NCI-H2029 treated with DMSO at 0.1 percent for 48 hours (cell line): ENCODE measurements at places on chromosomes 16 and 17.

DNA sequence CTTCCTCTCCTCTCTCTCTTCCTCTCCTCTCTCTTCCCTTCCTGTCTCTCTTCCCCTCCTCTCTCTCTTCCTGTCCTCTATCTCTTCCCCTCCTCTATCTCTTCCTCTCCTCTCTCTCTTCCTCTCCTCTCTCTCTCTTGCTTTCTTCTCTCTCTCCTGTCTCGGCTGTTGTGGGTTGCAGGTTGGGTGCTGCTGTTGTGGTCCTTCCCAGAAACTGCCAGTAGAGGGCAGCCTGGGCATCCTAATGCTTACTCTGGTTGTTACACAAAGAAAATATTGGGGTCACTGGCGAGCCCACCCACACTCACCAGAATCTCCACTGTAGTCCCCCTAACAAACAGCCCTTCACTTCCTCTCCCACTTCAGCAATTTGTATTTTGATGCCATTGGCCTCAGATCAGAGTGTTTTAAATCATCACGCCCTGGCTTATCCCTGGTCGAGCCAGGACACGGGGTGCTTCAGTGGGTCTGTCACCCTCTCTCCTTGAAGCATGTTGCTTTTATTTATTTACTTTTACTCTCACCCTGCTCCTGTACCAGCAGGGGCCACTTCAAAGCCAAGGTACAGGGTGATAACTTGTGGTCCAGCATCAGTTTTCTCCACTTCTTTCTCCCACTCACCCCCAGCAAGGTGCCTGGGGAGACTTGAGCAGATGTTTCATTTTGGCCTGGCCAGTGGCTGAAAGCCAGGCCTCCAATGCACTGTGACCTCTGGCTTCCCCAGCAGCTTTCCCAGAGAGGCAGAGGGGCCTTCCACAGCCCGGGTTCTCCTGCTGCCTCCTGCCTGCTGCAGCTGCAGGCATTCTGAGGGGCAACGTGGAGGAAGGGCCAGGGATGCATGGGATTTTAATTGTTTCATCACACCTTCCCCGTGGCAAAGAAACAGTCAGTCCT lies 4.7 kb upstream of the MMP15 start:
- no peak for DNase-seq

DNA sequence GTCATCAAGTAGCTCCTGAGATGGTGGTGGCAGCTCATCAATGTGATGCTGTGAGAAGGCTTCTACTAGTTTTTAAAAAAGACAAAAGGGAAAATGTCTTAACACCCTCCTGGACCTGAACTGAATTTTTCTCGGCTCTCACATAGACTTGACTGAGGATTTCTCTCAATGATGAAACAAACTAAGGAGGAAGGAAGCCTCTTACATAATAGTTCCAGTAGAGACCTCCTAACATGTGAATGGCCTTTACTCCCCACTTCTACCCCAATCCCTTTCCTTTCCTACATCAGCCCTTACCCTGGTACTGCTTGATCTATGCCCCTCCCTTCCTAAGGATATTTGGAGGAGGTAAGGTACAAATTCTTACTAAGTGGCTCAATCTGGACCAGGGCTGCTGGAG lies 54.8 kb upstream of the MTMR4 start:
- no peak for DNase-seq

- DNase-seq, result no peak
Measured at GRCh38 chr17:81831957-81832607, 1.0 kb downstream of the MCRIP1 start.

- DNase-seq, result no peak
Measured at GRCh38 chr17:49691677-49692191, 13.8 kb upstream of the SPOP start.

- DNase-seq, result peak; percentile 59
Measured at GRCh38 chr17:82457929-82458178, 687 bp upstream of the NARF start.

DNA sequence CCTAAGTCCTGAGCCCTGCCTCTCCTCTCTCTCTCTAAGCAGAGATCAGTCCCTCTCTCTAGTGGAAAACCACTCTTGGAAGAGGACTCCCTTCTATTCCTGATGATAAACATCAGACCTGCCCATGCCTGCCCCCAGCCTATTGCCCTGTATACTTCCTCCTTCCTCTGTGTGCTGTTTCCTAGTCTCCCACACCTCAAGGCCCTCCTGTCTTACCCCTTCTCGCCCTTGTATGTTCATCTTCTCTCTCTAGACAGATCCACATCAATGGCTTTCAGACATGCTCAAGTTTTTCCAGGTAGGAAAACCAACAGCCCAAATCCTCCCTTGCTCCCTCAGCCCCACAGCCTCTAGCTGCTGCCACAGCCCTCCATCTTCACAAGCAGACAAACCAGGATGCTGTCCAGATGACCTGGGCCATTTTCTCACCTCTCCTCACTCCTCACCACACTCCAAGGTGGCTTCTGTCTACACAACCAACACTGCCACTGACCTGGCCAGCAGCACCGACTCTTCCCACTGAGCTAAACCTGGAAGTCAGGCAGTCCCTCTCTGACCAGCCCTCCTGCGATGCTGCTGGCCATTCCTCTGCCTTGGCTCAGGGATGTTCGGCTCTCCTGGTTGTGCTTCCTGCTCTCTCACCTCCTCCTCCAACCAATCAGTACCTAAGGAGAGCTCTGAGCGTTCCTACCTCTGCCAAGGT lies 36.3 kb downstream of the MARF1 start:
- DNase-seq, result no peak

- no peak for DNase-seq
Measured at GRCh38 chr17:31654936-31655335, 204.1 kb downstream of the COPRS start.

GRCh38 chr16:1493746-1494094 lies 560 bp downstream of the TELO2 start:
- DNase-seq, result no peak

DNA sequence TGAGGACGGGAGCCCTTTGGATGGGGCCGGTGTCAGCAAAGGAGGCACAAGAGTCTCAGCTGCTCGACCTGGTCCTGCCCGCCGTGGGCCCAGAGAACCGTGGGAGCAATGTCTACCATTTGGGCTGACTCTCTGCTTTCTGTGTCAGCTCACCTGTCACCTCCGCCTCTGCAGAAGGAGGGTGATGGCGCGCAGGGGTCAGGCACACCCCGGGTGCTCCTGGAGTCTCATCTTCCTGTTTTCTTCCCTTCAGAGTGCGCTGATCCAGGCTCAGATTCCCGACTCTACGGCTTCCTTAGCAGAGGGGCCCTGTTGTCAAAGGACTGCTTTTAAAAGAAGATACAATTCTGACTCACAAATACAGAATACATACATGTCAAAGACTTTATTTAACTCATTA lies 167.1 kb downstream of the BANP start:
- no peak for DNase-seq

GRCh38 chr17:27353033-27353460 lies 59.1 kb downstream of the WSB1 start:
- no peak for DNase-seq

DNA sequence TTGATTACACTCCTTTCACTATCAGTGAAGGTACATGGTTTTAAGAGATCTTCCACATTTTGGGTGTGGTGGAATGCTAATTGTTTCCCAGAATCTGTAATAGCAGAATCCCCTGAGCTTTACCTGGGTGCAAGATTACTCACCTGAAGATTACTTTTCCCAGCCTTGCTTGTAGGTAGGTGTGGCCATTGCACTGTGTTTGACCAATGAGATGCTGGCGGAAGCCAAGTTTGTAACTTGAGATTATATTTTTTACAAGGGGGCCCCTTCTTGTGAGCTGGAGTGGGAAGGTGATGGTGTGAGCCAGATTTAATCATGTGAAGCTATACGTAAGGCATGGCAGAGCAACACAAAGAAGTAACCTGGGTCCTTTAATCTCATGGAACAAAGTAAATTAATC lies 294.3 kb downstream of the TOX3 start:
- DNase-seq, result no peak

- DNase-seq, result no peak
Measured at GRCh38 chr17:57096472-57097202, 11.6 kb downstream of the AKAP1 start.

- DNase-seq, result no peak
Measured at GRCh38 chr16:2473999-2474876, 689 bp upstream of the TBC1D24 start.

GRCh38 chr16:86458149-86458777 lies 52.1 kb upstream of the FOXF1 start:
- no peak for DNase-seq

GRCh38 chr17:1779571-1780131 lies 17.8 kb downstream of the SERPINF1 start:
- DNase-seq, result no peak

GRCh38 chr16:23206986-23207385 lies 24.4 kb downstream of the SCNN1G start:
- peak; percentile 83 for DNase-seq

DNA sequence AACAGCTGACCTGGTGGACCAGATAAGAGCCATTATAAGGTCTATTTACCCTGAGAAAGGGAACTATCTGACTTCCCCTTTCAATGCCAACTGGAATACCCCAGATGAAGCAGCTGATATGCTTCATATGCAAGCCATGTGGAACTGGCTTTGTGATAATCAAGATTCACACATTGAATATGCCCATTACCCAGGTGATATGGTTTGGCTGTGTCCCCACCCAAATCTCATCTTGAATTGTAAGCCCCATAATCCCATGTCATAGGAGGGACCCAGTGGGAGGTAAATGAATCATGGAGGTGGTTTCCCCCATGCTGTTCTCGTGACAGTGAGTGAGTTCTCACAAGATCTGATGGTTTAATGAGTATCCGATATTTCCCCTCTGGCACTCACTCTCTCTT lies 42.1 kb downstream of the IKZF3 start:
- no peak for DNase-seq

- no peak for DNase-seq
Measured at GRCh38 chr17:34081269-34081668, 173.8 kb upstream of the CCL2 start.

DNA sequence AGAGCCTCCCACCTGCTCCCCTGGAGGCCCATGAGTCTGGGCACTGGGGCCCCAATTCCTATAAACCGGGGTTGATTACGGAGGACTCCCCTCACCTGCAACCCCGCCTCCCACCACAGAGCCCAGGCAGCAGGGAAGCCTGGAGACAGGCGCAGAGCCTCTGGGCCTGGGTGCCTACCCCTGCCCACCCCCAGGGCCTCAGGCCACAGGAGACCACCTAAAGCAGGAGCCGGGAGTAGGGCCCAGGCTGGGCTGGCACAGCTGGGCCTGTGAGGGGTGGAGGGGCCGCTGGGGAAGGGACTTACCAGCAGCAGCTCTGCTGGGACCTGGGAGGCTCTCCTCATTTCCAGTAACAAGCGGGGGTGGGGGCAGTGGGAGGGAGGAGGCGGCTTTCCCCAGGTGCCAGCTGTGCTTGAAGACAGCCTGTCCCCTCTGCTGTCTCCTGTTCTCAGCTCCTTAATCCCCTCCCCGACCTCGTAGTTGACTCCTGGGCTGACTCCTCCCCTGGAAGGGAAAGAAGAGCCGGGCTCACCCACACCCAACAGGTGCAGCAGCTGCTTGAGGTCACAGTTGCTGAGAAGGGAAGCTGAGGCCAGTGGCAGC lies 46.8 kb downstream of the TMEM235 start:
- DNase-seq, result peak; percentile 10

GRCh38 chr16:15608398-15609285 lies 34.3 kb downstream of the MARF1 start:
- no peak for DNase-seq

DNA sequence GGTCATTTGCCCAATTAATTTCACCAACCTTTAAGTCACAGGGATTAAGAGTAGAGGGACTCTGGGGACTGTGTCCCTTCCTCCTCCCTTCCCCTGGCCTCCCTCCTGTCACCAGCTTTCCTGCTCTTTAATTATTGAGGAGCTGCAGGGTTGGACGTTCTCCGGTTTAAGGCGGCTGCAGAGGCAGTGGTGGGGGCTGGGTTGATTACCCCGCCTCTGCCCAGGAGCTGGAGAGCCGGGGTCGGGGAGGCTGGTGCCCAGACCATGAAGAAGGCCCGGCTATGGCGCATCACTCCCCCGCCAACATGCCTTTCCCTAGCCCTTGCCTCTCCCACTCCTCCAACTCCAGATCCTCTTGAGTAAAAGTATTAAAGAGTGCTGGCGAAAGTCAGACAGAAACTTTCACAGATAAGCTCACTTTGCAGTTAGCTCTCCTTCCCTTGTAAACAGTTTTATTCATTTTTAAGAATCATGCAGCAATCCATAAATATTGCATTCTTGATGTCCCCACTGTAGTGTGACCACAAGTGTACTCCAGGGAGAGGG lies 1.1 kb upstream of the FOXJ1 start:
- DNase-seq, result no peak

GRCh38 chr16:65959983-65960382 lies 406.5 kb upstream of the CDH5 start:
- no peak for DNase-seq

GRCh38 chr16:60788631-60789030 lies 1247.6 kb downstream of the CDH8 start:
- no peak for DNase-seq

GRCh38 chr16:88584676-88585075 lies 14.5 kb downstream of the ZC3H18 start:
- no peak for DNase-seq

DNA sequence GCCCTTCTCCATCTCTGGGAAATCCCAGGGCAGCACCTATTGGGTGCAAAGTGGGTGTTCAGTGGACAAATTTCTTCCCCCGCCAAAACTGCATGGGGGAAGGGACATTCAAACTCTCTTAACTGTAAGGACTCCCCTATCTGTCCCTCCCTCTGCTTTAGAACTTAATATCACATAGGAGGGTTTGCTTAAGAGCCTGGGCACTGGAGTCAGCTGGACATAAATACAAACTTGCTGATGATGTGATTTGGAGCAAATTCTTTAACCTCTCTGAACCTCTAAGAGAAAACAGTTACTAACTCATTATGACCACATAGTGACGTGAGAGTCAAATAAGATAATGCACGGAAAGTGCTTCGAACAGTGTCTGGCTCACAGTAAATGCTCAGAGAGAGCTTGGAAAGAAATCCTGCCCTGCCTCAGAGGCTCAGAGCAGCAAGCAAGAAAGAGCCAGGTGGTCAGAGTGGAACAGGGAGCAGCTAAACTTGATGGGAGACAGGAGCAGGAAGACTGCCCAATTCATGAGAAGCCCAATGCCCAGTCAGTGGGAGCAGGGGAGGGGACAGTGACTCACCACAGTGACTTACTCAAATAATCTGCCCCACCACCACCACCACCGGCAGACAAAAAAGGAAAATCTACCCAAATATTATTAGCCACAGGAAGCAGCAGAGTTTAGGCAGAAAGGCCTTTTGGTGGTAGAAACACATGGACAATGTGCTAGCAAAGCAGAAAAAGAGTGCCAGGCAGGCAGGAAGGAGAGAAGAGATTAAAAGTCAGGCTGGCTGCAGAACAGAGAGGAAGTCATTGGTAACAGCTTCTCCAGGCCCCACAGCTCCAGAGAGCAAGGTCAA lies 23.9 kb upstream of the CCL1 start:
- DNase-seq, result no peak

- no peak for DNase-seq
Measured at GRCh38 chr16:56558024-56558747, 6.7 kb upstream of the MT4 start.

DNA sequence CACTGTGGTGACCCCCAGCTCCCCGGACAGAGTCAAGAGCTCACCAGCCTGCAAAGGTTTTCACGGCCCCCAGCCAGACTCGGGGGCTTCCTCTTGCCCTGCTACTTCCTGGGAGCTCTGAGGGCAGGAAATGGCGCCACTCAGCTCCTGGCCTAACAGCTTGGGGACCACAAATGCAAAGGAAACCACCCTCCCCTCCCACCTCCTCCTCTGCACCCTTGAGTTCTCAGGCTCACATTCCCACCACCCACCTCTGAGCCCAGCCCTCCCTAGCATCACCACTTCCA lies 375 bp upstream of the SPN start:
- DNase-seq, result no peak
